ENCODE measurements at places on chromosomes 16 and 17. TPM values are rescaled to one million over a fixed set of nuclear protein-coding genes. Genes with fewer than 3 reads are reported as not detected.

- no peak for DNase-seq
These were observed 2.8 kb downstream of the CCL22 start for GRCh38 chr16:57361404-57361803.

- no peak for DNase-seq
These were observed 28.9 kb downstream of the COX10 start for GRCh38 chr17:14098246-14098645.

DNA sequence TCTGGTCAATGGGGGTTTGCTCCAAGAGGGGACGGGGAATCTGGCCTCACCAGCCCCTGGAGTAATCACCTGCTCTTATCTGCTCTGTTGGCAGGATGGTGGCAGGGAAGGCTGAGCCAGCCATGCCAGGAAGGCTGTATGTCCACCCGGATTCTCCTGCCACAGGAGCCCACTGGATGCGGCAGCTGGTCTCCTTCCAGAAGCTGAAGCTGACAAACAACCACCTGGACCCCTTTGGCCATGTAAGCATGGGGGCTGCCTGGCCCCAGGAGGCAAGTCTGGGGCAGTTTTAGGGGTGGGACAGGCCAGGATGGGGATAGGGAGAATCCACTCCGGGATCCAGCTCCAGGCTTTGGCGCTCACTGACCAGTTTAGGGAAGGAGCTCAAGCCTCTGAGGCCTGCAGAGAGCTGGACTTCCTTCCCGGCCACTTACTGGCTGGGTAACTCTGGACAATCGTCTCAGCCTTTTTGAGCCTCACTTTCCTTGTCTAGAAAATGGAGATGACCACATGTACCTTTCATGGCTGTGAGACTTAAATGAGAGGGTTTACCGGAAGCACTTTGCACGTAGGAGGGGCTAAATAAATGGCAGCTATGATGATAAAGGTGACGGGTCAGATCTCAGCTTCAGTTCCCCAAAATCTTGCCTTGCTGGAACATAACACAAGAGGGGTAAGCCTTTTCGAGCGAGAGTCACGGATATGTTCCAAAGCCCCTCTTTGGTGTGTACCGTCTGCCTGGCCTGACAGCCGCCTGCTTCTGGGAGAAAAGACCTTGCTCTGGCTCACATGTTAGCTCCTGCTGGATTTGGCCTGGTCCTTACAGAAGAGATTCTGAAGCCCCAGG, 15.4 kb downstream of the TBX4 start:
- no peak for DNase-seq

GRCh38 chr16:6274351-6274750, 1058.3 kb upstream of the RBFOX1 start:
- DNase-seq, result no peak

DNA sequence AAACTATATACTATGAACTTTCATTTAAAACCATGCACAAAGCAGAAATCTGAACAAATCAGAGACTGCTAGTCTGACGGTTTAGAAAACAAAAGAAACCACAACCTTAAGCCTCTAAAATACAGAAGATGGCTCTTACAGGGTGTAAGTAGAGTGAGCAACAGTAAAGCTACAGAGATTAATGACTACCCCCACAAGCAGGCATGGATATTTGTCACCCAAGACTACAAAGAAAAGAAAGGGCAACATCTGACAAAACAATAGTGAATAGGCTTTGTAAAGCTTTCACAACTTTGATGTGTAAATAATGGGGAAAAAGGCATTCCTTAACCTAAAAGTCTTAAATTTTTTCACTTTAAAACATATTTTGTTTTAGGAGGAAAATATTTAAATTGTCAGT, 75.0 kb downstream of the SPAG9 start:
- DNase-seq, result peak; percentile 43

DNA sequence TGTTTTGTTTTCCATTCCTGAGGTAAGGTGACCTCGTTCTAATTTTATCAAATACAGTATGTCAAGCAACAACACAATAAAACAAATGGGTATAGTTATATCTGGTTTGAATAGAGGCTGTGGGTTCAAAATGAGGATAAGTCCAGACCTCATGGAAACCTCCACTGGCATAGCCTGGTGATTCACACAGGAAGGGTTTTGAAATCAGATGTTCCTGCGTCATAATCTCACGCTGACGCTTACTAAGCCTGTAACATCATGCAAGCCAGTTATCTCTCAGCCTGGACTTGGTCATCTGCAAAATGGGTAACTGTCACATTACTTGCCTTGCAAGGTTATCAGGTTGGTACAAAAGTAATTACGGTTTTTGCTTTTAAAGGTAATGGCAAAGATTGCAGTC, 1056.3 kb upstream of the EEF2KMT start:
- no peak for DNase-seq

DNA sequence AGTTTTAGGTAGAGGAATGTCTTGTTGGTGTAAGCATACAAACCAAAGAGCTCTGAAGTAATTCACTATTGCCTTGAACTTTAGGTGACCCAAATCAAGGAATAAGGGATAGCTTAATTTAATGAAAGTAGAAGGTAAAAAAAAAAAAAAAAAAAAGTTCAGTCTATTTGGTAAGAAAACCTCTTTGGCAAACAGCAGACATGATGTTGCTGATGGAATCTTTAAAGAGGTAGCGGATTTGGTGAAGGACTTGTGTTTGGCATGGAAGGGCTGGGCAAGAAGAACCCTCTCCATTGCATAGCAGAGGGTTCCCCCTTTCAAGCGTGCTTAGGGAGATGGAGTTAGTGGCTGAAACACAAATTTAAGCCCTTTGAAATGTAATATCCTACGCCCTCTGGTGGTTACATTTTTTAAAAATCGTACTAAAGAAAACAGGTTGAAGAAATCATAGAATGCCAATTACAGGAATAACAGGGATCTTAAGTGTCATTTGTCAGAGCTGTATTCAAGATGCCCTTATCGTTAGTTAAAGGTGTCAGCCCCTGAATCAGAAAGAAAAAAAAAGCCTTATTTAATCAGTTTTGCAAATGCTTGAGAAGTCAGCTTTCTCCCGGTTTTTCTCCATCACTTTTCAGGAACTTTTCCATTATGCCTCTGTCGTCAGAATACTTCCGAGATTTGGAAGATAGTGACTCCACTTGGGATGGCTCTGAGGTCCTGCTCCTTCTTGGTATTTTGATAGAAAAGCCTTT, 383.1 kb downstream of the KCNJ2 start:
- peak; percentile 51 for DNase-seq

DNA sequence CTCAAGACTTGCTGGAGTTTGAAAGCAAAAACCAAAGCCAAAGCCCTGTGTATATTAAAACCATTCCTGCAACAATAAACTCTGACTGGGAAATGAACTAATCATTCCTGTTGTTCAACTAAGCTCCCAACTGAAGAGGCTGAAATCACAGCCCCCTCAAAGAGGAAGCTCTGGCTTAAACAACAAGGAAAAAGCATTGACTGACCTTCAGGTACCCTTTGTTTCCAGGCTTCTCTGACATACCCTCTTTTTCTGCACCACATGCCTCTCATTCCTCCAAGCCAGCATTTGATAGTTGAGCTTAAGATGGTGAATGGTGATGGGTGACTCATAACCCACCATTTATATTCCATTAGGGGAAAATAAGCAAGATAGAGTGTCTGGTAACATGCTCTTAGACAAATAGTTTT, 470.9 kb upstream of the SOX9 start:
- no peak for DNase-seq

DNA sequence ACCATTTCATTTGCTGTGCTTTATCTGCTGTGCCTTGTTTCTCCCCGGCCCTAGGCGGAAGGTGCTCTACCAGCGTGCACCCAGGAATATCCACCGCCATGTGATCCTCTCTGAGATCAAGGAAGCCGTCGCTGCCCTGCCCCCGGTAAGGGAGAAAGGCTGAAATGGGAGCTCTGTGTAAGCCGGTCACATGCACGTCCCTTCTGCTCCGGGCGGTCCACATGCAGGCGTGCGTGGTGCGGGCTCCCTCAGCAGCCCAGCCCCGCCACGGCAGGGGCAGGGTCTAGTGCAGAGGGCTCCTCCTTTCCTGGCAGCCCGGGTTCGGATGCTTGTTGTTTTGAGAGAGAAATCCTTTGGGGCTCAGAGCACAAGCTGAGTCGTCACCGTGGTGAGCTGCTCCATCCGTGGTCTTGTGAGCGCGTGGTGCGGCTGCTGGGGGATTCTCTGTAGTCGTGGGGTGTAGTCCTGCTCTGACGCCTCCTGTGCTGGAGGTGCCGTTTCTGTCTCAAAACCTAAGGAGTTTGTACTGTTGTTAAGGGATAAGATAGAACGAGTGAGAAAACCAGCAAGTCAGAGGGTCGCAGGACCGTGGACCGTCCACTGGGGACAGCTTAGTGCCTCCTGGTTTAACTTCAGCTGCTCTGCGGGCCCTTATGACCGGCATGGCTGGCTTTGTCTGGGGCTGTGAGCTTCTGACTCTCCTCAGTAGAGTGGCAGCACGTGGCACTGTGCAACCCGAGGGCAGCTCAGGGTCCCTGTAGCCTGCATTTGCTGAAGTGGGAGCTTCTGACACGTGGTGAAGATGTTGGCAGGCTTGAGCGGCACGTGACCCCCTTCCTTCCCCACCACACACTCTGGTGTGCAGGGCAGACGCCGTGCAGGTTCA, 12.3 kb upstream of the MC1R start:
- DNase-seq, result no peak

DNA sequence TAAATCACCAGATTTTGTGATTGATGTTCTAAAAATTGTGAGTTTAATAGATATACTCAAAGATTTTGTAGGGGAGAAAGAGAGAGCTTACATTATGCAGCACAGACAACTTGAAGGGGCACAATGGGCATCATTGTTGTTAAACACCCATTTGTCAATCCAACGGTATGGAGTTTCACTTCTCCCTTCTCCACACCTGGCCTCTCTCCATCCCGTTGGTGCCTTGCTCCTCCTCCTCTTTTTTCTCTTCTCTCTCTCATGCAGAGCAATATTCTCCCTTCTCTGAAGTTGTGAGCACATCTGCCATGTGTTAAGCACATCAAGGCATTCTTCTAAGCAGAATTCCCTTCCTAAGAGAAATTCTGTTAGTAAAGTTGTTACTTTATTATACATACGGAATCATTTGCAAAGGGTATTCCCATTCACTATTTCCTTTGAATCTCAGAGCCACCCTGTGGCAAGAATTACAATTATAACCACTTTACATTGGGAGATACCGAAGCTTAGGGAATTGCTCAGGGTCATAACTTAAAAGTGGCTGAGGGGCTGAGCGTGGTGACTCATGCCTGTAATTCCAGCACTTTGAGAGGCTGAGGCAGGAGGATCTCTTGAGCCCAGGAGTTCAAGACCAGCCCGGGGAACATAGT, 40.5 kb upstream of the SKAP1 start:
- DNase-seq, result no peak

- no peak for DNase-seq
These were observed 240 bp downstream of the WBP2 start for GRCh38 chr17:75854881-75855309.

GRCh38 chr17:62321451-62321850, 58.9 kb upstream of the EFCAB3 start:
- DNase-seq, result no peak

- peak; percentile 84 for DNase-seq
These were observed 70.5 kb downstream of the RBBP6 start for GRCh38 chr16:24609740-24610415.

GRCh38 chr16:70416748-70417616, 21.9 kb downstream of the ST3GAL2 start:
- no peak for DNase-seq

DNA sequence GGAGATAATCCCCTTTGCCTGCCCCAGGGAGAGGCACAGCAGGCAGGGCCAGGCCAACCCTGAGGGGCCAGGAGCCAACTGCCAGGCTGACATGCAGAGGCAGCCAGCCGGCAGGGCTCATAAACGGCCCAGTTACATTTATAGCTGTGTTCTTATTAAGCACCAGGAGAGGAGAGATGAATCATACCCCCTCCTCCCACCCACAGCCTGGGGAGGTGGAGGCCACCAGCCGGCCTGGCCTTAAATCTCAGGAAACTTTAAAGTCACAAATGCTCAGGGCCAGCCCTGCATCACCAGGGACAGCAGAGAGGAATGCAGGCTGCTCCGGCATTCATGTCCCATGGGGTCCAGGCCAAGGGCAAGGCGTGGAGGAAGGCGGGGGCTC, 177.2 kb downstream of the TMEM132E start:
- DNase-seq, result peak; percentile 60

- peak; percentile 21 for DNase-seq
These were observed 269.0 kb downstream of the ABCC12 start for GRCh38 chr16:47886631-47887415.

DNA sequence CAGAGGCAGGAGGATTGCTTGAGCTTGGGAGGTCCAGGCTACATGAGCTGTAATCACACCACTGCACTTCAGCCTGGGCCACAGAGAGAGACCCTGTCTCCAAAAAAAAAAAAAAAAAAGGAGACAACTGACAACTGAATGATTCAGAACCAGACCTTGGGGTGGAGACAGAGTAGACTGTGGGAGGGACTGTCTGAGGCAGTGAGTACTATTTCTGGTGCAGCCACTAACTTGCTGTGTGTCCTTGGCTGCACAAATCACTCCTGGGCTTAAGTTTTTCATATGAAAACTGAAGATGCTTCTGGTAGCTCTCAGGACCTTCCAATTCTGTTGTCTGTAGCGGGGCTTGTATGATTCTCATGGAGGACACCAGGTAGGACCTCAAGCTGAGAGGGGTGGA, 5.8 kb downstream of the ASB16 start:
- no peak for DNase-seq

GRCh38 chr17:48997103-48997826, at the start of gene IGF2BP1:
Gene IGF2BP1 (plus strand): TSS chr17:48997385. CDS start chr17:48997746, 361 bp downstream.
- peak; percentile 61 for DNase-seq

DNA sequence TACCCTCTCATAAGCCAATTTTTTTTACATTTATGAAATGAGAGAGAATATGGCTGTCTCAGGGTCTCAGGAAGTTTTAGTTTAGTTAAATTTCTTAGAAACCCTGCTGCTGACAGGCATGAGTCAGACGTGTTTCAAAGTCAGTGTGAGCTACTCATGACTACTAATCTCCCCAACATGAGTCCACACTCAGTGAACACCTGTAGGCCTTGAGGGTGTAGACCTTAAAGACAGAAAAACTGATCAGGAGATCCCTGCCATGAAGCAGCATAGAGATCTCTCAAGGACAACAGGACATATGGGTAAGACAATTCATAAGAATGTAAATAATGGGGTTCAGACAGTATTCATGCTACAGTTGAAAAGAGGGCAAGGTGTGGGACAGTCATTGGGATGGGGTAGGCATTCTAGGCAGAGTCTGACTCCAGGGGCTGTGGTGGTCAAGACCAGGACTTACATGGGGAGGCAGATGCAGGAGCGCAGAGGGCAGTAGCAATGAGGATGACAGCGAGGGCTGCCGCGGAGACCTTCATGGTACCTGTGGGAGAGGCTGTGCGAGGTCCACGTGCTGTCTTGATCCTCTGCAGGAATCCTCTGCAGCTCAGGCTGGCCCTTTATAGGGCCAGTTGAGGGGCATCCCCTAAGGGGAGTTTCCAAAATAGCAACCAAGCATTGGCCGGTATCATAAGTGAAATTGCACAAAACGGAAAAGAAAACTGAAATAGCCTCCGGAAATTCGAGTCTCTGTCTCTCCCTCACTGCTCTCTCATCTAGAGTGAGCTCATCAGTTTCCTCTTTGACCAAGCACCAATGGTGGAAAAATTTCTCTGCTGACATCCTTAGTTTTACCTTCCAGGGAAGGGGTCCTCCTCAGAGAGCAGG, at the start of gene CCL5:
TSS of gene CCL5 (minus strand) at position 588 of the 882 bp plus-strand sequence.
- DNase-seq, result no peak

The CES4A gene
- polyA plus RNA-seq, result 12.4 TPM

The TRIM25 gene
- polyA plus RNA-seq, result 41.6 TPM

The STH gene
- not detected for polyA plus RNA-seq

The GRAP gene
- polyA plus RNA-seq, result 3.7 TPM

The MYH13 gene
- 0.17 TPM for polyA plus RNA-seq

The TRIM65 gene
- polyA plus RNA-seq, result 14.1 TPM

The PSKH1 gene
- polyA plus RNA-seq, result 33.7 TPM

The CLDN6 gene
- 29.6 TPM for polyA plus RNA-seq

The CHP2 gene
- 1.0 TPM for polyA plus RNA-seq

The HELZ gene
- 40.5 TPM for polyA plus RNA-seq

All from left kidney (tissue), 8 donors.